ENCODE measurements at places on chromosomes 2 and 18.

DNA sequence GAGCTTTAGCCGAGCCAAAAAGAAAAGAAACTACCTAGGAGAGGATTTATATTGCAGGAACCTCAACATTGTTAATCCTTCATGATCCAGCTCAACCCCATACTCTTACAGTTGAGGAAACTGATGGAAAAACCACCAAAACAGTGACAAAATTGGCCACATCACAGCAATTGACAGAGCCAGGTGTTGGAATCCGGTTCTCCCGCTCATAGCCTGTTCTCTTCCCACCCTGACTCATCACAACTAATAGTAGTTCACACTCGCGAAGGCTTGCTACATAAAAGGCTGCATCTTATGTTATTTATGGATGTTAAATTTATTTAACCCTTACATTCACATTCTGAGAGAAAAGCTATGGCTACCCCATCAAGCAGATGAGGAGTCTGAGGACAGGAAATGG lies 33.7 kb downstream of the SLC9A4 start:
- DNase-seq, result no peak

DNA sequence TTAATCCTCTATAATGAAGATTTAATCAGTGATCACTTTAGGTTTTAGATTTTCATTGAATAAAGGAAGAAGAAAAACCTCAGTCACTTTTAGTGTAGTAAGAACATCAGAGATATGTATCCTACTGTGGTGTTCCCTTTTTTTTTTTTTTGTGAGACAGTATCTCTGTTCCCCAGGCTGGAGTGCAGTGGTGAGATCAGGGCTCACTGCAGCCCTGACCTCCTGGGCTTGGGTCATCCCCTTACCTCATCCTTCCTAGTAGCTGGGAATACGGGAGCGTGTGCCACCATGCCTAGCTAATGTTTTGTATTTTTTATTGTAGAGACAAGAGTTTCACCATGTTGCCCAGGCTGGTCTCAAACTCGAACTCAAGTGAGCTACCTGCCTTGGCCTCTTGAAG lies 5.1 kb downstream of the SLC39A10 start:
- DNase-seq, result no peak

DNA sequence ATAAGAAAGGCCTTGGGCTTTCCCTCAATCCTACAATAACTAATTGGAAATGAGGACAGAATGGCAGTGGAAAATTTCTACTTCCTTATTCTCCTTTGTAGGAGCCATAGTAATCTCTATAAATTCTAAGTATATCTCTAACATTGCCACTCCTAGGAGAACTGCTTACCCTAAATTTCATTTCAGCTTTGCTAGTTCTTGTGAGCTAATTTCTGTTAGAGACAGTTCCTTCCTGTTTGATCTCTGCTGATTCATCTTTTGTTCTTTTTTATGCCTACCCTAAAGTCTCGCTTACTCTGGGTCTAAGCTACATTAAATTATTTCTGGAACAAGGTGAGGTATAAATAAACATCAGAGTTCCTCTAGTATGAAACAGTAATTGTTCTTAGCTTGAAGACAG lies 25.7 kb downstream of the ABHD3 start:
- DNase-seq, result no peak

DNA sequence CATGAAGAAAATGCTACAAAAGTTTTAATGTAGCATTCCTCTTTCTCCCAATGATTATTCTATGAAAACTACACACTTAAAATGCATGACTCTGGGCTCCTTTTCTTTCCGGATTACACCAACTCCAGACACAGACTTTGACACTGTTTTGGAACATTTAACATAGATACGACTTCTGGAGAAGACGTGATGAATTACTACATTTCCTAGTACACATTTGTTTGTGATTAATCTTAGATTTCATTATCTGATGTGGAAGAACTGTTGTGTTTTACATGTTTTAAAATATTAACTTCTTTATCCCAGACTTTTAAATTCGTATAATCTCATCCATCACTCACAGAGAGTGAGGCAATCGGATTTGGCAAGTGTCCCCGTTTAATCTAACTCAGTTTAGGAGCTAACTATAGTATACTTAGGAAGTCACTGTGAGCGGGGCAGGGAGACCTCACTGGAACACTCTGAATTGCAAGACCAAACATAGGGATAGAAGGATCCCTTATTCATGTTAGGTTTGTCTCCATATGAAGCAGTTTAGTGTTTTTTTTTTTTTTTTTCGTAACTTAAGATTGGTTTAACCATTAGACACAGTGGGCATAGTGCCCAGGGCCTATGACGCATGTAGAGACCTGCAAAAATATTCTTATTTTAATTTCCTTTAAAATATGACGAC lies 66.7 kb downstream of the PDE1A start:
- no peak for DNase-seq

DNA sequence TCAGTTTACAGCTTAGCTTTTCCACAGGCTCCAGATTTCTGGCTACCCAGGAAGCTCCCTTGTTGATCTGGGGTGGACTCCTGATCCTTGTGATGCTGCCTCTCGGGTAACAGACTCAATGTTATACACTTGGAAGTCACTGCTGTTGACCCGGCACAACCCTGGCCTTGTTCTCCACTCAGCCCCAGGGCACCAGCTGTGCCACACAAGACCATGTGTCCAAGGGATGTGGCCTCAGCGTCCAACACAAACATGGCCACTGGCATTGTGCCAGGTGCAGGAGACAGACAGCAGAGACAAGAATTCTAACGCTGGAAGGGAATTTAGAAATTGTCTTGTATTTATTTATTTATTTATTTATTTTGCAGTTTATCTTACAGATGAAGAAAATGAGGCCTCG lies 39.0 kb upstream of the PPP4R1 start:
- DNase-seq, result peak; percentile 36

- DNase-seq, result no peak
These were observed 535 bp downstream of the ATG4B start for GRCh38 chr2:241637795-241638660.

DNA sequence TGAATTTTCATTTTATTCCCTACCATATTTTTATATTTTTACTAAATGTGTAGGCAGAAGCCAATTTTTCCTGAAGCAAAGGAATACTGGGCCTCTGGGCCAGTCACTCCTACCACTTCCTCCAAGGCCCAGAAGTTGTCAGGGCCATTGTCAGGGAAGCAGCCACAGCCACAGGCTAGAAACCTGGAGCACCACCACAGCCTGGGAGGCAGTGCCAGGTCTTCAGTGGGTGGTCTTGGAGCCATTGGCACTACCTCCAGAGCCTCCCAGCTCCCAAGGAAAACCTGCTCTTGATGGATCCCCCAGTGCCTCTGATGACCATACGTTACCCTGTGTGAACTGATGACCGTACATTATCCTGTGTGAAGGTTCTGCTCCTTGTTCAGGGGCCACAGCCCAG lies 135.6 kb upstream of the SP5 start:
- no peak for DNase-seq

DNA sequence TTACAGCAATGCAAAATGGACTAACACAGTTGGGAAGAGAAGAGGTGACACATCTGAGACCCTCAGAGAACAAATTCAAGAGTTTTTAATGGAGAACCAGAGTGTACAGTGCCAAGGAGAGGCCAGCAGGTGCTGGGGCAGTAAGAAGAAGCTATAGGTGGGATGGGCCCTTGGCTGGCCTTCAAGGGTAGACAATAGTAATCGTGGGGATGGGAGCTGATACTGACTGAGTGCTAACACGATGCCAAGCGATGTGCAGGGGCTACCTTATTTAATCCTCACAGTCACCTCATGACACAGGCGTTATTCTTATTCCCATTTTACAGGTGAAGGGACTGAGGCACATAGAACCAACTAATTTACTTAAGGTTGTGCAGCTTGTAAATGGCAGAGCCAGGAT lies 131.9 kb upstream of the ID2 start:
- no peak for DNase-seq

GRCh38 chr2:171745141-171745540 lies 57.9 kb downstream of the DYNC1I2 start:
- no peak for DNase-seq

DNA sequence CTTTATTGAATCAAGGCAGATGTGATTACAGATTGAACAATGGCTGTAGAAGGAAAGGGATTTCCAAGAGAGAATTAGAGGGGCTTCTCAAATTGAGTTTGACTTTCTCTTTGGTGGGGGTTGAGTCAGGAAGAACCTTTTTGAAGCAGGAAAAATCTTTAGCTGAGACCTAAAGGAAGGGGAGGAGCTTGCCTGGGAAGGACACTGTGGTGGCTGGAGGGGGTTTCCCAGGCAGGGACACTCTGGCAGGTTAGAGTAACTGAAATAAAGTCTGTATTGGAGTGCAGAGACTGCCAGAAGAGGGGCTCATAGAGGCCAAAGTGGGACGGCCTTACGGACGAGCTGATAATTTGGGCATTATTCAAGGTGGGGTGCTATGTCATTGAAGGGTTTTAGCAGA lies 69.3 kb downstream of the NEDD4L start:
- no peak for DNase-seq

- DNase-seq, result no peak
These were observed 240.3 kb downstream of the LRATD1 start for GRCh38 chr2:14872779-14873325.

DNA sequence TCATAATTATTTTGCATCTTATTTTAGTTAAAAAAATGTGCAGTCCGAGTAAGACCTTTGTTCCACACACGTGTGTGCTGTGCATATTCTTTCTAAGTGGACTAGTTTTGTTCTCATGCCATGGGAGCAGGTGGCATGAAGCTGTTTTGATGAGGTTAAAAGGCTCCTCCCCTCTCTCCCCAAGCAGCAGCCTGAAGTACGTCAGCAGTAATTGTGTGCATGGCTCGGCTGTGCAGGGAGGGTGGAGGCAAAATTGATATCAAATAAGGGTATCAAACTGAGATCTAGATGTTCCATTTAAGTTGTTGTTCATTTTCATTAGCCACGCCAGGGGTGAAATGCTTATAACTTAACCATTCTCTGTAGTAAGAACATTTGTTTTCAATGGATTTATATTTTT lies at the start of gene NYAP2:
TSS of gene NYAP2 (plus strand) at position 207 of the 400 bp plus-strand sequence. CDS start 9,171 bp downstream, outside the sequence.
- DNase-seq, result no peak
